ENCODE measurements at places on chromosomes 6 and 20. TPM values are rescaled to one million over a fixed set of nuclear protein-coding genes. Genes with fewer than 3 reads are reported as not detected.

The MEI4 gene
- 0.06 TPM for total RNA-seq

The CALHM4 gene
- total RNA-seq, result not detected

The TMEM244 gene
- total RNA-seq, result not detected

The SIGLEC1 gene
- total RNA-seq, result not detected

The RAET1L gene
- total RNA-seq, result not detected

The AARS2 gene
- 17.4 TPM for total RNA-seq

DNA sequence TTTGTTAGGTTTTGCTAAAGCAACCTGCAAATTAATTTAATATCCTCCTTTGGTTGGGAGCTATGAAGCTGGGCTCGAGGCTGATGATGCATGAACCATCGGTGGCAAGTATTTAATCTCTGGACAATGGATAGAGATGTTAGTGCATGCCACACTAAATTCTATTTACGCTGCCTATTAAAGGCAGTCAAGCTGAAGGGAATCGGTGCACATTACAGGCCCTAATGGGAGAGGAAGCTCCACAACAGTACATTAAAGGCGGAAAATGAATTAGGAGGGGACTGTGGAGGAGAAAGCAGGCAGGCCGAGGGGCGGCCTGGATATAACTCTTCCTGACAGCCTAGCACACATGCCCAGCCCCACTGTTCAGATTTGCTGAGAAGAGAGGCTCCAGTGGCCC, 132.4 kb upstream of the MAFB start:
- DNase-seq, result no peak

- no peak for DNase-seq
Observed at GRCh38 chr20:41418031-41418430, 51.4 kb upstream of the EMILIN3 start.

DNA sequence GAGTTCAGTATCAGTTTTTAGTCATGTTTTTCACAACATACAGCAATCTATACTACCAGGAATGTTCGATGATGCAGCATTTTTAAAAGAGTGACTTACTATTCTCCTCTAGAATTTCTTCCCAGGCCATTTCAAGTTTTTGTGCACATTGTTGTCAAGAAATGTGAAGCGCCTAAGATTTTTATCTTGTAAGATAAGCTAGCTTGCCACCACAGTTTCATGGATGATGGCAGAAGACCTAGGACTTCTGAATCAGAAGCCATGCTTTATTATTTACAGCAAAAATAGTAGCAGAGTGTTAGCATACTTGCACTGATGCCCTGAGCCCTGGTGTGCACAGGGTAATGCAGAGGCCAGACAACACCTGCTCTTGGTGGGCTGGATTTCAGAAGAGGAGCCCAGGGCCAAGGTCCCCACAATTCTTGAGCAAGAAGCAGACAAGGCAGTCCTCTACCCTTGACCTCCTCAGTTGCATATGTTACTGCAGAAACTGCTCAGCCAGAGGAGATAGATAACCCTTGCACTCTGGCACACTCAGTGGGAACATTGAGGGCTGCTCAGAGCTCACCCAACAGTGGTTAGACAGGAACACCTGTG, 99.2 kb downstream of the QKI start:
- DNase-seq, result no peak

DNA sequence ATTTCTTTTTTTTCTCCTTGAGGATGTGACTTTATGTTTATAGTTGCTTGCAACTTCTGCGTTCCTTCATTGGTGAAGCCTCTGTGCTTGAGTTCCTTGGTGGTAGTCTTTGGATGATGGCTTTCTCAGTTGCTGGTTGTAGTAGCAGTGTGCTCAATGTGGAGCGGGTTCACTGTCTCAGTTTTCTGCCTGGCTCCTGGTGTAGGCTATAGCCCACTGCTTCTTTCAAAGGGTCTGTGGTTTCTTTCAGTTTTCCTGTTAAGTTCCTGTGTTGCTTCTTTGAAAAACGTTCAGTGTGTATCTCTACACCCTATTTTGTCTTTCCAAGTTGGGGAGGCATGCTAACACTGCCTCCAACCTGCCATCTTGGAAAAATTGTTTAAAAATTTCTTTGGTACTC, 33.9 kb upstream of the ZBTB24 start:
- no peak for DNase-seq

- DNase-seq, result no peak
Observed at GRCh38 chr6:40681622-40682021, 94.5 kb upstream of the LRFN2 start.
